ENCODE measurements at places on chromosomes 12 and 14.

DNA sequence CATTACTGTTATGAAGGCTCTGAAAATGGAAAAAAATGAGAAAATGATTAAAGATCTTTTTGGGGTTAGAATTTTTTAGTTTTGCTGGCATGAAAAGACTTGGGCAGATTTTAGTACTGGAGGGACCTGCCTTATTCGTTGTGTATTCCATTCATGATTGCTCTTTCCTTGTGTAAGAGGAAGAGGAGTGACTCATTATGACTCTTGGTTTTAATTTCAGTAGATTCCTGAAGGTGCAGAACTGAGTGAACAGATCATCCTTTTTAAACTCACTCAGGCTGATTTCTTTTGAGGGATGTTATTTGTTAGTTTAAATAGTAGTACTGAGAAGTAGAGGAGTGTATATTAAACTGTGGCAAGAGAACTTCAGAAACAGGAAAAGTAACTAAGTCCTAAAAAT is 41.6 kb downstream of the AKAP6 start:
- DNase-seq, result no peak

DNA sequence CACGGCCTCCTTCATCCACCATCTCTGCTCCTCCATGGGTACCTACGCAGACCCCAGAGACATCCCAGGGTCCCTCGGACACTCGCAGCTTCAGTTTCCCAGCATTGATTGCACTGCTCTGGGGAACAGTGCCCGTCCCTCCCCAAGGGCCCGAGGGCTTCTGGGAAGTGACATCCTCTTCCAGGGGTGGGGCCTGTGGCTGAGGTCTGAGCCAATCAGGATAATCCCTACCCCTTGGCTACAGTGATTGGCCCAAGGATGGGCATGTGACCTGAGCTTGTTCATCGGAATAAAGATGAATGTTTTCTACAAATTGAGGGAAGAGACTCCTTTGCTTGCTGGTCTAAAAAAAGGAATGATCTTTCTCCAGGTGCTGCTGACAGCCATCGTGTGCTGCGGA is 37.3 kb upstream of the MYL2 start:
- peak; percentile 87 for DNase-seq

- DNase-seq, result peak; percentile 16
Measured at GRCh38 chr14:78848234-78848820, 678.2 kb downstream of the NRXN3 start.

DNA sequence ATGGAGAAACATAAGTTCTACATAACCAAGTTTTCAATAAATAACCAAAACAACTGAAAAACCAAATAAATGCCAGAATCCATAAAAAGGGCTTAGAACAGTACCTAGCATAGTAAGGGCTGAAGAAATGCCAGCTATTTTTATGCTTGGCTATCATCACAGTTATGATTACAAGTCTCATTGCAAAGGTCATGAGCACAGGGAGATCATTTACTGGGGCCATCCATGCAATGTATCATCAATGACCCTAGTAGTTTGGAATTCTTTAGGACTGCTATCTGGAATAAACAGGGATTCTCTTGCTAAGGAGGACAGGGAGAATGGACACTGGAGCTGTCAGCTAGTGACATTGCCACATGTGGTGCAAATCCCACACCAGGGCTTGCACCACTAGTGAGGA is 92.5 kb upstream of the NAP1L1 start:
- no peak for DNase-seq

DNA sequence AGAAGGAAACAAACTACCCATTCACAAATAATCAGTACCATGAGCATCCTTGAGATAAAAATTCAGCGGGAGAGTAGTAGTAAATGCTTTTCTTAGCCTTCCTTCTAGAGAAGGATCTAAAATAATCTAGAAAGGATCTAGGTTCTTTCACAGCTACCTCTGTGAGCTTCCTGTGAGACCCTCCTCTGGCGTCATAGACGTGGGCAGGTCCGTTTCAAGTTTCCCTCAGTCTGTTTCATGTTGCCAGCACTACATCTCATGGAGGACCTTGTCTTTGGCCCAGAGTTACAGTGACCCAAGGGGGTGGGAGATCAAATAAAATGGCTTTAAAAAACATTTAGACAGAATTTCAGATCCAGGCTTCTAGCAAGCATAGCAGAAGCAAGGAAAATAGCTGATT is 13.6 kb downstream of the DAAM1 start:
- DNase-seq, result no peak

DNA sequence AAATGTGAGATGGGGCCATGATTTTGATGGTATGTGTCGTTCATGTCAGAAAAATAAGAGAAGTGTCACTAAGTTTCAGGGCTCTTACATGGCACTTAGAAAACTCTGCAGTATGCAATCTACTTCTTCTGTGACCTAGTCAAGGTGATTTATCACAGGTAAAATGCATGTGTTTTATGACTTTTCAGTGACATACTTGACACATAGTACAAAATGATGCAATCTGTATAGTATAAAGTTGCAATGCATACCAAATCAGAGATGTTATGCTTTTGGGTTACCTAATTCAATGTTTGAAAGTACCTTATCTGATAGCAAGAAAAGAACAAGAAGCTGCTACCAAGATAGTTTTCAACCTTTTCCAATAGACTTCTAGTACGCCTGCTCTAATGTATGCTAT is 21.9 kb upstream of the ARHGAP5 start:
- DNase-seq, result no peak

DNA sequence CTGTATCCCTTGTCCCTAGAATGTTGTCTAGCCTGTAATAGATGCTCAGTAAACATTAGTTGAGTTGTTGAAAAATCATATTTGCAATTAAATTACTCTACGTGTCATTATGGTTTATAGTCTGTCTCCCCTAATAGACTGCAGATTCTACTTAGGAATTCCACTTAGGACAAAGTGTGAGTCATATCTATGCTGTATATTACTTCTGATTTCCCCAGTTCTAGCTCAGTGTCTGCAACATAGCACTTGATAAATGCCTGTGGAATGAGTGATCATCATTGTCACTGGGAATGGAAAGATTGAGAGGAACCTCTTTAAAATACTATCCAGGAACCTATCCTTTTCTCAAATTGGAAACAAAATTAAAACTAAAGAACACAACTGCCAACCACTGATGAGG is 99.3 kb downstream of the TBX5 start:
- DNase-seq, result no peak

DNA sequence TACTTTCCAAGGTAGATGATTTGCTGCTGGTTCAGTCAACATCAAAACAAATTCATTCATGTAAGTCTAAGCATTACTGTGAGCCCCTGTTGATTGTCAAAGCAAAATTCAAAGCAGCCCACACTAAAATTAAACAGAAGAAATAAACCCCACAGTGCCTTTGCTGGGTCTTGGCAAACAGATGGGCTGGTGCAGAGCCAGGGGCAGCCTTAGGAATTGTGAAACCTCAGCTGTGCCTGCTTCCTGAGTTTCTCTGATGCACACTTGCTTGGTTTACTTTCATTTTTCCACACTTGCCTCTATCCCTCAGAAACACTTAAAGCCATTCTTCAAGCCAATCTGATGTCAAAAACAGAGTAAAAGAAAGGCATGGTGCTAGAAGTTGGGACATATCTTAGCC is 6.6 kb upstream of the PLEKHG7 start:
- no peak for DNase-seq

- peak; percentile 59 for DNase-seq
Measured at GRCh38 chr12:9064815-9065606, 50.7 kb downstream of the A2M start.

GRCh38 chr12:7693793-7694192 is 1.8 kb downstream of the GDF3 start:
- no peak for DNase-seq

DNA sequence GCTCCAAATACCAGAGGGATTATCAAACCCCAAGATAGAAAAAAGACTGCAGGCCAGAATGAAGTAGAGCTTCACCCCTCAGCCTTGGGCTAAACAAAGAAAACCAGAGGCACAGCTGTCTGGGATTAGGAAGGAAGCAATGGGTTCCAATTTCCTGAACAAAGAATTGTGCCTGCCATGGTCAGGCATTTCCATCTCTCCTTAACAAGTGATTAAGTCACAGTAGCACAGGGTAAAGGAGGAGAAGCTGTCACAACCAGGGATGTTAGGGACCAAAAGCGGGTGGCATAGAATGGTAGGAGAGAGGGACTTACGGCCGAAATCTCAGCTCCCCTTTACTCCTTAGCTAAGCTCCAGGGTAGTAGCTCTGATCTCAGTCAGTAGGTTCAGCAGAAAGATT is 33.9 kb downstream of the SPTLC2 start:
- DNase-seq, result no peak

- peak; percentile 18 for DNase-seq
Measured at GRCh38 chr14:71583705-71584104, 348.5 kb upstream of the RGS6 start.

DNA sequence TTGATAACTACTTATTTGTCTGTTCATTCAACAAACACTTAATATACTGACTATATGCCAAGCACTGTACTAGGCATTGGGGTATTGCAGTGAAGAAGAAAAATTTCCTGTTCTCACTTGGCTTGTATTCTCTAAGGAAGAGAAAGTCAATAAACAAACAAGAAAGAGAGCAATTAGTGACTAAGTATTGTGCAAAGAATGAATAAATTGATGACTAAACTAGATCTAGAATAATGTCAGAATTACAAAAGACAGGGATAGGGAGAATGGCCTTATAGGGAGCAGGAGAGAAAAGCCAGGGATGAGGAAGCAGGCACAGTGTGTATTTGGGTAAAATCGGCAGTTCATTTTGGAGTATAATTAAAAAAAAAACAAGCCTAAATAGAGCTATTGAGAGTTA is 4.2 kb upstream of the LIN7A start:
- no peak for DNase-seq

DNA sequence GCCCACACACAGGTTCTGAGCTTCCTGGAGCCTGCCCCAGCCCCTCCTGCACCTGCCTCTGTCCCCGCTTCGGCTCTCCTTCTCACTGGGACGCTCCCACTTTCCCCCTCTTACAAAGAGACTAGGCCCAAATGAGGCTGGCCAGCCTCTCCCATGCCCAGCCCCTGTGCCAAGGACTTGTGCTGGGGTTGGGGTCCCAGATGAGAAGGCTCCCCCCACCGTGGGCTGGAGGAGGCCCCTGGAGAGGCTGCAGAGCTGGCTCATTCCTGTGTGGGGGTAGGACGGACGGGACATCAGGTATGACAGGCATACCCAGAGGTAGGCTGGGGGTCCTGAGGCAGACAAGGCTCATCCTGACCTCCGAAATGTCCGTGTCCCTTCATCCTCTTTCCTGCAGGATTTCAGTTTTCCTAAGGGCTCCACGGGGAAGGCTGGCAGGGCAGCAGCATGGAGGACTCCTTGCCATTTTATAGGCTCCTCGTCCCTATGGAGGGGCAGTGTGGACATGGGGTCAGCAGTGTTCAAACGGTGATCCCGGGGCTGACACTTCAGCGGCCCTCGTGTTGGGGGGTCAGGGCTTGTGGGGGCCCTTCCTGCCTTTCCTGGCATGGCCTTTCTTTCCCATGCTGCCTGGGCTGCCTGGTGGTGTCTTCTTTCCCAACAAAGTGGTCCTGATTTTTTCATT is 49.1 kb upstream of the MEG3 start:
- DNase-seq, result no peak

- no peak for DNase-seq
Measured at GRCh38 chr12:15527201-15528080, 205.1 kb downstream of the PTPRO start.

- DNase-seq, result no peak
Measured at GRCh38 chr12:11662369-11662768, 12.9 kb downstream of the ETV6 start.

DNA sequence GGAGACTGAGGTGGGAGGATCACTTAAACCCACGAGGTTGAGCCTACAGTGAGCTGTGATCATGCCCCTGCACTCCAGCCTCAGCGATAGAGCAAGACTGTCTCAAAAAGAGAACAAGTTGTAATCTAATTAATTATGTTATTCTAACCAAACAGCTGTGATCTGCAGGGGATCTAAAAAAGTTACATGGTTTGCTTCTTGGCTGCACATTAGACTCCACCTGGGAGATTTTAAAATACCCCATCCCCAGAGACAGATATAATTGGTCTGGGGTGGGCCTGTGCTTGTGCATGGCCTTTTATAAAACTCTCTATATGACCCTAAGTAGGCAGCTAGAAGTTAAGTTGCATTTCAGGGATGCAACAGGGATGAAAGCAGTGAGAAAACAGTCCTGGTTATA is 76.7 kb downstream of the SCAF11 start:
- DNase-seq, result no peak

GRCh38 chr12:45572114-45572513 is 157.4 kb upstream of the ARID2 start:
- DNase-seq, result no peak

DNA sequence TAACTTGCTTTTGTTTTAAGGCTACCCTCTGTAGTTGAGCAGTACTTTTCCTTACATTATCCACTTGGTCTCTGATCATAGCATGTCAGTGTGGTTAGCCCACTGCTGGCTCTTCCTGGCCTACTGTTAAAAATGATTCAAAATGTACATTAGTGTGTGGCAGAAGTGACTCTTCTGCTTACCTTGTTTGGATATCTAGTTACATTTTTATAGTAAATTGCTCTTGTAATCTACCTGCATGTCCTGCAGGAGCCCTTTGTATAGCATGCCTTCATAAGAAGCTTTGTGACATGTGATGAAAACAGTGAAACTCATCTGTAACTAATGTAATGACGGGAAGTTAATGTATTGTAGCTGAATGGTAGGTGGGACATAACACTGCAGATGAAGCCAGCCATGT is 8.1 kb downstream of the SPATS2 start:
- no peak for DNase-seq

DNA sequence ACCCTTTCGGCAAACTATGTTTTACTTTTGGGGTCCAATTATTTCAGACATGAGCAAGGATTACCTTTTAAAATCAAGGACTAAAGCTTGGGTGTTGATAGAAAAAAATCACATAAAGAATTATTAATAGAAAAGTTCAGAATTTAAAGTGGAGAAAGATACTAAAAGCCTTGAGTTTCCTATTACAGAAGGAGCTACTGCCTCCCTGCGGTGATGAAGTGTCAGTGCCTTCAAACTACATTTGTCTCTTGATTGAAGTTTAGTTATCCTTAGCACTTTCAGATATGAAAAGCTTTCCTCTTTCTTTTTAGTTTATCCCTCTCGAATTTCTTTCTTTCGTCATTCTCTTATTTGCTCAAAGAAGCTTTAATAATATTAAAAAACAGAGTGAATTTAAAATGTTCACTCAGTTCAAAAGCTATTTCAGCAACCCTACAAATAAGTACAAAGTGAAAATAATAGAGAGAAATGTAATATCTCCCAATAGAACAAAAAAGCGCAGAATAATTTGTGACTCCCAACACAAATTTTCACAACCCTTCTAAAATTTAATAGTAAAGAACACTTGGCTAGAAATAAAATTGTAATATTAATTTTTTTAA is 87.6 kb downstream of the SEC23A start:
- DNase-seq, result peak; percentile 34

GRCh38 chr14:68884031-68885030 is 91.5 kb upstream of the ZFP36L1 start:
- no peak for DNase-seq

All from SK-N-SH (cell line).